ENCODE measurements at places on chromosomes 6 and 20.

GRCh38 chr6:46039646-46040045 lies 24.0 kb upstream of the CLIC5 start:
- no peak for ATAC-seq

DNA sequence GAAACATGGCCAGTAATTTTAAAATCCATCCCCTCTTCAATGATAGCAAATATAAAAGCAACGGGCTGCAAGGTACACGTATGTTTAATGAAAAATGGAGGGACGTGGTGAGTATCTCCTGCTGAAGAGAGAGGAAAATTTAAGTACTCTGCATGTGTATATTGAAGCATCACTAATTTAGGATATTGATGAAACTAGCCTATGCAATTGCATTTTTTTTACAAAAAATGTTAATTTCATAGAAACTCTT lies 362 bp upstream of the TMX4 start:
- no peak for ATAC-seq

GRCh38 chr6:166862978-166863530 lies 93.3 kb downstream of the RNASET2 start:
- ATAC-seq, result peak; percentile 44

DNA sequence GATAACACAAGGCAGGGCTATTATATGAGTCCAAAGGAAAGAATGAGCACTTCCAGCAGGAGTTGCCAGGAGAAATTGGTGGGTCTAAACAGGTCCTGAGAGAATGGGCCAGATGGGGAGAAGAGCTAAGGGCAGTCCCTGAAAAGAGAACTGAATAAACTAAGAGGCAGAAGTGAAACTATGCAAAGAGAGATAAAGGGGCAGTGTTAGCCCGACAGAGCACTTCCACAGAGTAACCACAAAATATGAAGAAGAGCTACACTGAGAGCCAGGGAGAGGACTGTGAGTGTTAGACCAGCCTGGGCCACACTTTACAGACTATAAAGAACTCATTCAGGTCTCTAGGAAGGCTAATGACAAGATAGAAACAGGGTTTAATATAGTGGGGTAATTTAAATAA lies 43.8 kb downstream of the RALGAPA2 start:
- ATAC-seq, result peak; percentile 59

DNA sequence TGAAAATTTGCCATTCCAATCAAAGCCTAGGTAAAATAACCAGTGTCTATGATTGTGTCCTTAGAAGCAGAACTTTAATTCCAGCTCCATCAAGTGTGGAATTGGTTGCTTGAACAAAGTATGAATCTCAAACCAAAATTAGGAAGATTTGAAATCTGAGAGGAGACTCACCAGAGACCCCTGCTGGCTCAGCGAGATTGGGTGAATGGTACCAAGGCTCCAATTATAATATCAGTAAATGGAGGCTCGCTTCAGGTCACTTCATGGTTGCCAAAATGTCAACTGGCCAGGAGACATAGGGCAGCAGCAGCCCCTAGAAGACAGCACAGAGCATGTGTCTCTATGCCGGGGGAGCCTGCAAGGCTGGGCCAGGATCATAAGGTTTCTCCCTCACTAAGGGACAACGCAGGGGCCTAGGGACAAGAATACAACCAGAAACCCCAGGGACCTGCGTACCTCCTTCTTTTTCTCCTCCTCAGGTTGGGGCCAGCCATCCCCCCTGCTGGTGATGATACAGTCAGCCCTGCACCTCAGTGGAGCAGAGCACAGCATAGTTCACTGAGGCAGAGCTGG lies 14.0 kb downstream of the RBL1 start:
- no peak for ATAC-seq

- ATAC-seq, result peak; percentile 63
Observed at GRCh38 chr6:89475634-89476033, 42.7 kb downstream of the ANKRD6 start.

DNA sequence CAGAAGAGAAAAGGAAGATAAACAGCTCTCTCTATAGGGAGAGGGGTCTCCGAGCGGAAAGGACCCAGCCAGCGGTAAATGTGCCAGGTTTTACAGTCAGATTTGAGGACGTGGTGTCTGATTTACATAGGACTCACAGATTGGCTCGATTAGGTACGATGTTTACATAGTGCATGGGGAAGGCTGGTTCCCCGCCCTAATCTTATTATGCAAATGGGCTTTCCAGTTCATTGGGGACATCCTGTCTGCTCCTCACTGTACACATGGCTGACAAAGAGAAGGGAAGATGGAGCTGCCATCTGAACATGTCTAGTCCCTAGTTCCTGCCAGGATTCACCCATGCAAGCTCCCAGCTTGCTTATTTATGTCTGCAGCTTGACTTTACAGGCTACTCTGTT lies 119.9 kb downstream of the RNF144B start:
- ATAC-seq, result no peak

DNA sequence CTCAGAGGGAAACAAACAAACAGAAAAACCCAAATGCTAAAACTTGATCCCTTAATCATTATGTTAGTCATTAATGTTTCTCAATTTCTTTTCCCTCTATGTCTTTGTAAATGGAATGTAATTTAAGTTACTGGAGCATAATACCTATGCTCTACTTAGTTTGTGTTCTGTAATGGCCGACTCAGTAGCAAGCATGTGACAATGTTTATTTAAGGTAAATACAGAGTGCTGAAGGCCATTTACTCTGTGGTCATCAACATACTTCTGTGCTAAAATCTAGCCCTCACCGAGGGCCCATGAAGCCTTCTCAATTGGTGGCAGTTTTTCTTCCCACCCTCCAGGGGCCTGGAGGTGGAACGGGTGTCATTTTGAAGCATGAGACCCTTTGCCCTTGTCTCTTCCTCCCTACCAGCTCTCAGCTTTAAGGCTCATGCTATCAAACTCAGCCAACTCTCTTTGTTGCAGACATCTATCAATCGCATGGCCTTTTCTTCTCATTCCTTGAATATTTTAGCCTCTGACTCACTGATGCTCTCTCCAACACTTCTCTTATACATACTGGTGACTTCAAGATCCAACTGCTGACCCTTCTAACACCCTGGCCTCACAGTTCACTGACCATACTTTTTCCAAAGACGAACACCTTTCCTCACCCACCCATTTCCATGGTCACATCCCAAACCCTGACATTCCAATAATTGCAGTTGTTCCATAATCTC lies 48.2 kb downstream of the STX7 start:
- ATAC-seq, result no peak

DNA sequence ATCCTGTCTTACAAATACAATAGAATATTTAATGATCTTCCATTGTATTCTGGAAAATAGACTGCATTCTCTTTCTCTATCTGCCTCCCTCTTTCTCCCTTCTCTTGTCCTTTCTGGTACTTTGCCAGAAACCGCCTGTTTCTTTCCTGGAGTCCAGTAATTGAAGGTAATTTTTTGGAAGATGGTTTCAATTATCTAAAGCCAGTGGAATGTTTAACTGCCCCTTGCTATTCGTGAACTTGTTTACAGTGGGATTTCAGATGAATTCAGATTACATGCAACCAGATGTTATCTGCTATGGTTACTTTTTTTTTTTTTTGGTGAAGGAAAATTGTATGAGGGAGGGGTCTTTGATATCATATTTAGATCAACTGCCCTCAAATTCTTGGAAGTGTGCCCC lies 655.5 kb upstream of the FLRT3 start:
- no peak for ATAC-seq

- ATAC-seq, result no peak
Observed at GRCh38 chr6:45686841-45687569, 309.3 kb upstream of the SUPT3H start.

GRCh38 chr6:114194362-114195026 lies 148.3 kb downstream of the HS3ST5 start:
- no peak for ATAC-seq

- ATAC-seq, result peak; percentile 58
Observed at GRCh38 chr6:43715056-43715788, 27.6 kb upstream of the MRPS18A start.

DNA sequence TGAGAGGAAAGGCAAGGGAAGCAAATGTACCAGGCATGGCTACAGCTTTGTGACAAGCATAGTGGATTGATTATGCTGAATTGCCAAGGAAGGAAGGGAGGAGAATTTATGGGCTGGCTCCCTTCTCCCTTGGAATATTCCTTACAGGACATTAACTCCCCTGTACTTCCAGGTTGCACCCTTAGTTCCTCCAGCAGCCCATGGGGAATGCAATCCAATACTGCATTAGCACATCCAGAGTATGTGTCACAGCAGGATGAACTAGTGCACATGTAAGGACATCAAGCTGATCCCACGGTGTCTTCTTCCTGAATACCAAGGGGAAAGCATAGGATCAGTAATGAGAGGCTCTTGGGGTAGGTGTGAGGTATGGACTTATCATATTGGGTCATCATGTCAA lies 390.7 kb upstream of the POU3F2 start:
- ATAC-seq, result no peak

DNA sequence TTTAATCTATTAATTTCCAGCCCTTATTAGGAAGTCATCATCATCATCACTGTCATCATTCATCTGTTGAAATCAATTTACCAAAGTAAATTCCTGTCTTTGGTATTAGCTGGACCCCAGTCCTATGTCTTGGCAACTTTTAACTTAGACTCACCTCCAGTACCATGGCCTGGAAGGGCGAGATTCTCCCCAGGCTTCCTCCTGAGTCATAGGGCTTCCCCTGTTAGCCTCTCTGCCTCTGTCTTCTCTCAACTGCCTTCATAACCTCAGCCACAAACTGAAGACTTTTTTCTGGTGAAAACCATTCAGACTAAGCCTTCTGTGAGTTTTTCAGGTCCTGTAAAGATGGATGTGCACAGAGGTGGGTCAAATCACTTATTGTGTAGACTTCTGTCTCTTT lies 95.0 kb downstream of the NKAIN2 start:
- no peak for ATAC-seq

DNA sequence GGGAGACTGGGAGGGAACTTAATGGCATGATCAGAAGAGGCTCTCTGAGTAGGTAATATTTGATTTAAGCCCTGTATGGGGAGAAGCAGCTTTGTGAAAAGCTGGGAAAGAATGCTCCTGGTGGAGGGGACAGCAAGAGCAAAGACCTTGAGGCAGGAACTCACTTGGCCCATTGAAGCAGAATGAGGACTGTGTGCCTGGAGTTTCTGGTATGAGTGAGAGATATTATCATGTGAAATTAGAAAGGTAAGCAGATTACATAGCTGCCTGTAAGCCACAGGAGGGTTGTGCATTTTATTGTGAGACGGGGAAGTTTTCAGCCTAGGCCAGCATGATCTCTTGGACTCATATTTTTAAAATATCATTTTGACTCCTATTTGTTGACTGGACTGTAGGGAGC lies 502.1 kb downstream of the DHX35 start:
- ATAC-seq, result no peak

DNA sequence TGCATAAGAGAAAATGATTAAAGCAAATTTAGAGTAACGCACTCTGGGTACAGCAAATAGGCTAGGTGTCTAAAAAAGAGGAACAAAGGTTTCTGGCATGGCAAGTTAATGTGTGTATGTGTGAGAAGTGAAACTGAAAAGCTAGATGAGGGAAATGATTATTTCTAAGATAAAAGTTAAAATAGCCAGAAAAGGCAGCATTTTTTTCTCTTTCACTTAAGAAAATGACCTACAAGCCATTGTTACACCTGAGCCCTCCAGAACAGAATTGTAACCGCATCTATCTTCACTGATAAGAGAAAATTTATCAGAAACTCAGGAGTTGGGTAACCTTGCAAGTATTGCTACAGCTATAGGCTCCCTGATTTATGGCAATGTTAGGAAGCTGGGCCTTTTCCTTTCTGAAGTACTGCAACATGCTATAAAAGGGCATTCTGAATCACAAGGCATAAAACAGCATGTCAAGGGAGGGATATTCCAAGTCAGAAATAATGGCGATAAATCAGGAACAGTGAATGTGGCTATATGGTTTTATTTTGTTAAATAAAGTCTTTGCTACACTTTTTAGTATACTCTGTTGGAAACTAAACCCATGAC lies 395.3 kb downstream of the TBC1D32 start:
- no peak for ATAC-seq

DNA sequence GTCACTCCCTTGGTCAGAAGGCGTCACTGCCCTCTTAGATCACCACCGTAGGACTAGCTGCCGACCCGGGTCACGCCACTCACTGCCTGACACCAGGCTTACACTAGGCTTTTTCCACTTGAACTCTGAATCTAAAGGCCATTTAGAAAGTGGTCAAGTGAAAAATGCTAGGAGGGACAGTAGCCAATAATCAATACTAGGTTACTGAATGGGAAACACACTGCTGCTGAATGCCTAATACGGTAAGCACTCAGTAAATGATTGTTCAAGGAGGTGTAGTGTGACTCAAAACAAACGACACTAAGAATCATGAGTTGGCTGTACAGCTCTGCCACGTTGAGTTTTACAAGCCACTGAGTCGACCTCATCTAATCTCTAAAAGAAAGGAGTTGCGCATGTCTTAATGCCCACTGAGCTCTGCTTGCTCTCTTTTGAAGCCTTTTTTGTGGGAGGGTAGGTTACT lies 760 bp upstream of the IBTK start:
- peak; percentile 36 for ATAC-seq

DNA sequence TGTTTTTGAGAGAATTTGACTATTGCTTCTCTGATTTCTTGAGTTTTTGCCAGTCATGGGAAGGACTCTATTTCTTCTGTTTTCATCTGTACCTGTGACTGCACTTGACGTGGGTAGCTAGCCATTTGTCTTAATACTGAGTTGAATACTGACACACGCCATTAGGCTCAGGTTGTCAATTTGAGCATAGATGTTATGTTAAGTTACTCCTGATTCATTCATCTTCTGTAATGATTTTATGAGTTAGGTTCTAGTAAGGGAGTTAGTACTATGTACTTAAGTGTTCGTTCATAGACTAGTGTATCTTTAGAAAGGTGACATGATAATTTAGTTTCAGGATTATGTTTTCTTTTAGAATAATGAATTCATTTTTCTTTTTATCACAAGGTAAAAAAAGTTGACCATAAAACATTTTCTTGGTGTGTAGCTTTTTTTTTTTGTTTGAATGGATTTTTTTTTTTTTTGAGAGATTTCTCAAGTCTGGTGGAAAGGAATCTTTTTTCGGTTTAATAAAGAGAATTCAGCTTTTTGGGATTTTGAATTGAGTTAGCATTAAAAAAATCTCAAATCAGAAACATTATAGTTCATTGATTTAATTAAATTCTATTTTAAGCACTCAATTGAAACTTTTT lies 1.7 kb downstream of the AFDN start:
- no peak for ATAC-seq

GRCh38 chr6:7897461-7898192 lies 13.0 kb downstream of the TXNDC5 start:
- ATAC-seq, result no peak

DNA sequence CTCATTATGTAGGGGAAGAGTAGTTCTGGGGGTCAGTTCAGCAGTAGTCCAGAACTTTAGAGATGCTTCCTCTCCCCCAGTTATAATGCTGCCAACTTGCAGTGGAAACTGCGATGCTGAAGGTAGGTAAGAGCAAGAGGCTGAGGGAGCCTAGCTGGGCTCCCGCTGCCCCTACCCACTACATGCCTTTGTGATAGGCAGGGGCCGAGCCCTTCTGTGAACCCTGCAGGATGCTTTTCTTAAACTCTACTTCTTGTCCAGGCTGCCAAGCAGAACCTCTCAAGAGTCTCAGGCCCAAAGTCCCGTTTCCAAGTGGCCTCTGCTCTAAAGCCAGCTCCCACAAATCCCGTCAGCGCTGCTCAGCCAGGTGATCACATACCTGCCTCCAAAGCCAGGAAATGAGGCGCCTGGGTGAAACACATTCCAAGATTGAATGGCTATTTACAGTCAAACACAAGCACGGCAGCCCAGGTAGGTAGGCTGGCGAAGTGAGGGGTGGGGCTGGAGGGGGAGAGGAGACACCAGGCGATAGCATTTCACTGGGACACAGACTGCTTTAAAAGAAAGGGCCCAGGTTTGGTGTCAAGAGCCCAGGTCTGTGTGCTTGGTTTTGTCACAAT lies 150.7 kb downstream of the CD24 start:
- no peak for ATAC-seq

GRCh38 chr6:20978151-20978614 lies 443.9 kb downstream of the CDKAL1 start:
- ATAC-seq, result peak; percentile 82

All from activated CD4-positive, CD25-positive, alpha-beta regulatory T cell treated with anti-CD3 and anti-CD28 coated beads, Interleukin-2, amount 50 U/mL, for 24 hours (primary cell).